Activated CD4-positive, alpha-beta memory T cell treated with anti-CD3 and anti-CD28 coated beads, Interleukin-2, amount 10 ng/mL, durations not matched to agents 7 days and 5 days (primary cell): ENCODE measurements at places on chromosomes 2 and 18. TPM values are rescaled to one million over a fixed set of nuclear protein-coding genes. Genes with fewer than 3 reads are reported as not detected.

GRCh38 chr2:117087535-117088291 is 726.8 kb upstream of the DDX18 start:
- no peak for DNase-seq

GRCh38 chr2:159516241-159516758 is 100.0 kb downstream of the BAZ2B start:
- no peak for DNase-seq

DNA sequence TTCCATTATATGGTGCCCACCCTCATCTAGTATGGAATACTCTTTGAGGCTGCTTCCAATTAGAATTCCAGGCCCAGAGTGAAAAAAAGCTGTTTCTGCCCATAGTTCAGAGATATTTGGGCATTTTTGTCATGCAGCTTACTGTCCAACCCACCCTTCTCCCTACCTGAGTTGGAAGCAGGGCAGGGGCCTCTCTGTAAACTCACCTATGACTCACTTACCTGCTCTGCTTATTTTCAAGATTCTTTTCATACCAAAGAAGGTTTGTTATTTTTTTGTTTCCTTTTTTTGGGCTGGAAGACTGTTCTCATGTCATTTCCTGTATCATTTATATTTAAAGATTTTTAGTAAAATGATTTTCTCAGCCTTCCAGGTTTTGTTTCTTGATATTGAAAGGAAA is 38.4 kb upstream of the PPP1R1C start:
- DNase-seq: no peak

UGT1A6 gene
- total RNA-seq: not detected
